ENCODE measurements at places on chromosomes 7 and 10.

- no peak for DNase-seq
These were observed 97.0 kb upstream of the FERD3L start for GRCh38 chr7:19242246-19242645.

DNA sequence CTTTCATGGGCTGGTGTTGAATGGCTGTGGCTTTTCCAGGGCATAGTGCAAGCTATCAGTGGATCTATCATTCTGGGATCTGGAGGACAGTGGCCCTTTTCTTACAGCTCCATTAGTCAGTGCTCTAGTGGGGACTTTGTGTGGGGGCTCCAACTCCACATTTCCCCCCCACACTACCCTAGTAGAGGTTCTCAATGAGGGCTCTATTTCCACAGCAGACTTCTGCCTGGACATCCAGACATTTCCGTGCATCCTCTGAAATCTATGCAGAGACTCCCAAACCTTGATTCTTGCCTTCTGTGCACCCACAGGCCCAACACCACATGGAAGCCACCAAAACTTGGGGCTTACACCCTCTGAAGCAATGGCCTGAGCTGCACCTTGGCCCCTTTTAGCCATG is 208.3 kb upstream of the MKLN1 start:
- DNase-seq = no peak

- DNase-seq = peak; percentile 41
These were observed 305.1 kb upstream of the PITRM1 start for GRCh38 chr10:3477683-3478082.

DNA sequence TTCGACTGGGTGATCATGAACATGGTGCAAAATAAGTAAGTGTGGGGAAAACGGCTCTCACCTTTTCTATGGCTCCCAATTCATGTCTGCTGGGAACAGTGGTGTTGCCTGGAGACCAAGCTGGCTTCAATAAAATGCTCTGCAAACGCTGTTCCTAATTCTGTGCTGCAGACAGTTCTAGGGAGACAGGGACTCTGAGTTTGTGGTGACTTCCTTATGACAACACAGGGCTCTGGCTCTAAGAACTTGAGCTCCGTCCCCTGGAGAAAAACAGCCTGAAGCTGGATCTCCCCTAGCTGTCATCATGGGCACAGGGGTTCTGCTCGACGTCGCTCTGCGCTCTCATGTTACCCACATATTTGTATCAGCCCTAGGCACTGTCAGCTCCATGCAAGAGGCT is 61.0 kb upstream of the INSYN2A start:
- DNase-seq = no peak

DNA sequence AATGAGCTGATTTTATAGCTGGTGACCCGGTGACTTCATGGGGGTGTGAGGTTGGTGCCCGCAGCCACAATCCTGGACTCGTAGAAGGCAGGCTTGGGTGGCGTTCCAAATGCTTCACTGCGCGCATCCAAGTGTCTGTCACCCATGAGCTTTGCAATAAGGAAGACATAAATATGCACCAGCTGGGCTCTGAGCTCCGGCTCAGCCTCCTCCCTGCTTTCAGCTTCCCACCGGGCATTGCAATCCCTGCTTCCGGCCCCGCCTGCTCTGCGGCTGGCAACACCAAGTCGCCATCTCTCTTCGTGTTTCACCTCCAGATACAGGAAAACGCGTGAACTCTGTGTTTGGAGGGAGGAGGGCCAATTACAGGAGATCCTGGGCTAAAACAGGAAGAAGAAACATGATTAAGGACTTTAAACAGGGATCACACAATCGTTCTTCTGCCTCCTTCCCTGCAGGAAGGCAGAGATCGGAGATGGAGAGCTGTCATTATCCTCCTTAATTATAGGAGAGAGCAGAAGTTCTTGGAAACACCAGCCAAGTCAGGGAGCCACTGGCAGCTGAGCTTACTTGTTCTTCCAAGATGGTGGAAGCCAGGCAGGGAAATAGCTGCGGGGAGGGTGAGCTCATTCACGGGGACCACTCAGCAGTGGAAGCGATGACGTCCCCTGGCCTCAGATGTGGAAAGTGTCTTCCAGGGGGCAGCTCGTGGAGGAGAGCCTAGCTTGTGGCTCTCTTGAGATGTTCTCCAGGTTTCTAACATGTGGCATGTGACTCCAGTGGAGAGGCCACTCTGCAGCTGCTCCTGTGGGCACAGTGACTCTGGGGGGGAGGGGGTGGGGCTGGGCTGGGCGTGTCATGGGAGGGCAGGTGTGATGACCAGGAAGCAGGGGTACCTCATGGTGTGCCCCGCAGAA is 134.9 kb downstream of the CAMK1D start:
- peak; percentile 3 for DNase-seq
